ENCODE measurements at places on chromosomes 16 and 17.

- no peak for DNase-seq
These were observed 290.6 kb upstream of the CCL2 start for GRCh38 chr17:33964344-33964979.

- no peak for DNase-seq
These were observed 4.9 kb downstream of the TMEM92 start for GRCh38 chr17:50279181-50279526.

GRCh38 chr16:65375651-65376050, 253.8 kb upstream of the CDH11 start:
- no peak for DNase-seq

DNA sequence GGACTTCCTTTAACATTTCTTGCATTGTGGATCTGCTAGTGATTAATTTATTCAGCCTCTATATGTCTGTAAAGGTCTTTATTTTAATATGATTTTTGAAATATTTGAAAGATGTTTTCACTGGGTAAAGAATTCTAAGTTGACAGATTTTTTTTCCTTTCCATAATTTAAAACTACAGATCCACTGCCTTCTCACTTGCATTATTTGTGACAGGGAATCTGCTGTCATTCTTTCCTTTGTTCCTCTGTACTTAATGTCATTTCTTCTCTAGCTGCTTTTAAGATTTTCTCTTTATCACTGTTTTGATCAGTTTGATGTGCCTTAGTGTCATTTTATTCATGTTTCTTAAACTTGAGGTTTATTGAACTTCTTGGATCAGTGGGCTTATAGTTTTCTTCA, 159.9 kb downstream of the CYB561 start:
- DNase-seq = no peak

DNA sequence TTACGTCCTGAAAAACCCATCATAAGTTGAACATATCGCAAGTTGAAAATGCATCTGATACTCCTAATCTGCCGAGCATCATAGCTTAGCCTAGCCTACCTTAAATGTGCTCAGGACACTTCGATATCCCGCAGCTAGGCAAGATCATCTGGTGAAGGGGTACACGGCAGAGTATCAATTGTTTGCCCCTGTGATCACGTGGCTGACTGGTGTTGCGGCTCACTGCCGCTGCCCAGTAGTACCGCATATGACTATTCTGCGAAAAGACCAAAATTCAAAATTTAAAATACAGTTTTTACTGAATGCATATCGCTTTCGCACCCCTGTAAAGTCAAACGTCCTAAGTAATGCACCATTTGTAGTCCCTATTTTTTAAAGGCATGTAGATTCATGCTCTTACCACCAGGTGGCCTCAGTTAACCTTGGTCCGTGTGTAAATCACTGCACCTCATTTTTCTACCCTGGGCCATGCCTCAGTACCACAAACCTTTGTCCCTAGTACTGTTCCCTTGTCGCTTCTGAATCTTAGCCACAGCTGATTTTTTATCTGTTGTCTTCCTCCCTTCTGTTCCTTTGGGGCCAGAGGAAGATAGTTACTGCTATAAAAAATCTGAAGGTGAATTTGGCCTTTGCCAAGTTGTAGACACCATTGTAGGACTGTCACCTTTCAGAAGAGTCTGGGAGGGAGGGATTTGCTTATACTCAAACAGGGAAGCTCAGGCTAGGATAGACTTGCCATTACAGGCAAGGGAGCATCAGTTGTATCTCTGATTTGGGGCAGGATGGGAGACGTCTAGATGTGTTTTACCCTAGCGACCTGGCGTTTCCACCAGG, 34.4 kb downstream of the WWP2 start:
- no peak for DNase-seq

Measured in natural killer cell treated with Interleukin-12 subunit alpha and Interleukin-12 subunit beta and Interleukin-15 and Interleukin-18, amount 100 ng/mL, for 72 hours (primary cell).